ENCODE measurements at places on chromosomes 13 and 19. TPM values are rescaled to one million over a fixed set of nuclear protein-coding genes. Genes with fewer than 3 reads are reported as not detected.

UHRF1 gene
- total RNA-seq, result 3.8 TPM

ATXN8OS gene
- not detected for total RNA-seq

DNA sequence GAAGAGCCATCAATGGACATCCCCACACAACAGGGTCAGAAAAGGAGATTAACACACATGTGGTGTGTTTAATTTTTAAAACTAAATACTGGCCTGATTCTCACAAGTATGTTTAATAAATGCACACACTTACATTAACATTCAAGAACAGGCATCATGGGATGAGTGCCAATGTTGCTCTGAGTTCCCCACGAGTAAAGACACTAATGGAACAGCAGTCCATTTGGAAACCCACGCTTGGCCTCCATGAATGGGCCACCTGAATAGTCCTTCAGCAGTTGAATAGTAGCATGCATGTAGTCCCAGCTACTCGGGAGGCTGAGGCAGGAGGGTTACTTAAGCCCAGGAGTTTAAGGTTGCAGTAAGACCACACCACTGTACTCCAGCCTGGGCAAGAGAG is 195.2 kb upstream of the IPO5 start:
- DNase-seq, result no peak
- H3K4me1 ChIP-seq, result no peaks in the 10 kb centered on the region
- no peaks in the 10 kb centered on the region for H3K27me3 ChIP-seq
- no peak overlapping the region for H3K4me3 ChIP-seq
- no peaks in the 10 kb centered on the region for H3K36me3 ChIP-seq

NUP58 gene
- 33.2 TPM for total RNA-seq

RBM42 gene
- total RNA-seq, result 43.1 TPM

FFAR1 gene
- not detected for total RNA-seq

RFXAP gene
- 1.2 TPM for total RNA-seq

SHISA2 gene
- total RNA-seq, result not detected

DNA sequence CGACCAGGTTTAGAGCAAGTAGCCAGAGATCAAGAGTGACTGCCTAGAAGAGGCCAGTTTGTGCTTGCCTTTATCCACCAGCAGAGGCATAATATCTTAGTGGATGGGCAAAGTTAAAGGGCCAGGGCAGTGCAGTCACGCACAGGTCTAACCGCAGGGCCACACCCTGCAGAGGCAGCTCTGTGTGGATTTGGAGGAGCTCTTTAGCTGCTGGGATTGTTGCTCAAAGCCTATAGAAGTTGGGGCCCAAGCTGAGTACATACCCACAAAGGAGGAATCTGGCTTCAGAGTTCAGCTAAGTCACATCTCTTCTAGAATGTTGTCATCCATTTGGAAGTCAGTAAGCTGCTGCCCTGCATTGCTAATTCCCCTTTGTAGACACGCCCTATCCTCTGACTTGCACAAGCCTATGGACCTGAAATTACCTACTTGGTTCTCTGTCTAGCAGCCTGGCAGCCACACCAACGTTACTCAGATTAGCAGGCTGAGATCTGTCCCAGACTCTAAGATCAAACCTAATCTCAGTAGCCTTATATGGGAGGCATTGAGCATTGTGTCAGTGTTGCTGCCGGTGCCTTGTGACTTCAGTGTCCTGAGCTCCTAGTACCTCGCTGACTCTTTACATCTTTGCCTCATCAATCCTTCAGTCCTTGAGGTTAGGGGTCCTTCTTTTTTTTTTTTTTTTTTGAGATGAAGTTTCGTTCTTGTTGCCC is 102.9 kb upstream of the STARD13 start:
- no peak overlapping the region for H3K27ac ChIP-seq
- no peaks in the 10 kb centered on the region for H3K4me1 ChIP-seq
- H3K27me3 ChIP-seq, result no peaks in the 10 kb centered on the region
- DNase-seq, result no peak

- no peaks in the 10 kb centered on the region for H3K36me3 ChIP-seq
- H3K27me3 ChIP-seq, result no peaks in the 10 kb centered on the region
- H3K27ac ChIP-seq, result no peak overlapping the region
Measured at GRCh38 chr13:87120476-87120875, 550.7 kb upstream of the SLITRK5 start.

All from right lobe of liver (tissue), 6 donors.